Fibroblast of skin of scalp (primary cell): ENCODE measurements at places on chromosomes 12 and 14.

DNA sequence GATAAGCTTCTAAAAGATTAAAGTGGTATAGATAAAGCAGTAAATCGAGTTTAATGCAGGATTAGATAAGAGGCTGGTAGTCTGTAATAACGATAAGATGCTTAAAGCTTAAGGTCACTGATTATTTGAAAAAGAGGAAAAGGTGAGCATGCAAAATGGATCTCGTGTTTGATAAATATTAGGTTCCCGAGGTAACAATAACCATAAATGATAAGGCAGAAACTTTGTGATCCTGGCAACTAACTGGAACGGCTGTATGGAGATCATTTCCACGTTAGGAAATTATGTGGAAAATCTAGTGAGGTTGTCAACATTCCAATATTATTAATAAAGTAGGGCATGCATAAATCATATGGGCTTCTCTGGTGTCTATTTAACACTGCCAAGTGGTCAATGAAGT, 255.5 kb downstream of the EFCAB11 start:
- DNase-seq = no peak

DNA sequence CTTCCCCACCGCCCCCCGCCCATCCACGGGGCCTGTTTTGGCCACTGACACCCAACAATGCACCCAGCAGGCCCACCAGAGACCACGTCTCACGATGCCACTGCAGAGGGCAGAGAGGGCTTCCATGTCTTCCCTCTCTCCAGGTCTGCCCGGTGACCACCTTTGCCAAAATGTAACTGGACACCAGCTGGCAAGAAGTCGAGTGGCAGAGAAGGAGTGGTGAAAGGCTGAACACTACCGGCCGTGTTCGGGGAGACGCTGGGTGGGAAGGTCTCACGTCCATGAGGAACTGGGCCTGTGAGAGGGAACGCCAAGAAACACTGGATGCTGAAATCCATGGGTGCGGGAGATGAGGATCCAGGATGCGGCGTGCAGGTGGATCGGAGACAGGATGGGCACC, 308.2 kb downstream of the ADGRD1 start:
- DNase-seq = no peak

DNA sequence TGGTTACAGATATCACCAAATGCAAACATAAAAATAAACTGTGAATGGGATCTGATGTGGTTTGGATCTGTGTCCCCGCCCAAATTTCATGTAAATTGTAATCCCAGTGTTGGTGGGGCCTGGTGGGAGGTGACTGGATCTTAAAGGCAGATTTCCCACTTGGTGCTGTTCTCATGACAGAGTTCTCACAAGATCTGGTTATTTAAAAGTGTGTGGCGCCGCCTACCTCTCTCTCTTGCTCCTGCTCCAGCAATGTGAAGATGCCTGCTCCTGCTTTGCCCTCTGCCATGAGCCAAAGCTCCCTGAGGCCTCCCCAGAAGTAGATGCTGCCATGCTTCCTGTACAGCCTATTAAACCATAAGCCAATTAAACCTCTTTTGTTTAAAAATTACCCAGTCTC, 47.8 kb downstream of the SLC25A21 start:
- peak; percentile 4 for DNase-seq

DNA sequence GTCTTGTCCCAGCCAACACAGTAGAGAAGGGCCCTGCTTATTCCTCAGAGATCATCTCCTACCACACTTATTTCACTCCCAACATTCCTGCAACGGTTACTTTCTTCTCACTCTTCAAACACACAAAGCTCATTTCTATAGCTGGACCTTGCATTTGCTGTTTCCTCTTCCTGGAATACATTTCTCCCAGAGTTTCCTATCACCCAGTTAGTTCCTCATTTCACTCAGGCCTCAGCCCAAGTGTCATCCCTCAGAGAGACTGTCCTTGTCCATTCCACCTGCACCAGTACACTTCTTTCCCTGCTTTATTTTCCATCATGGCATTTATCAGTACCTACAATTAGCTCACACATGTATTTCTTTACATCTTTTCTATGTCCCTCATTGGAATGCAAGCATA, 14.7 kb upstream of the STK38L start:
- DNase-seq = no peak

GRCh38 chr12:119343130-119343529, 8.6 kb downstream of the CCDC60 start:
- no peak for DNase-seq

DNA sequence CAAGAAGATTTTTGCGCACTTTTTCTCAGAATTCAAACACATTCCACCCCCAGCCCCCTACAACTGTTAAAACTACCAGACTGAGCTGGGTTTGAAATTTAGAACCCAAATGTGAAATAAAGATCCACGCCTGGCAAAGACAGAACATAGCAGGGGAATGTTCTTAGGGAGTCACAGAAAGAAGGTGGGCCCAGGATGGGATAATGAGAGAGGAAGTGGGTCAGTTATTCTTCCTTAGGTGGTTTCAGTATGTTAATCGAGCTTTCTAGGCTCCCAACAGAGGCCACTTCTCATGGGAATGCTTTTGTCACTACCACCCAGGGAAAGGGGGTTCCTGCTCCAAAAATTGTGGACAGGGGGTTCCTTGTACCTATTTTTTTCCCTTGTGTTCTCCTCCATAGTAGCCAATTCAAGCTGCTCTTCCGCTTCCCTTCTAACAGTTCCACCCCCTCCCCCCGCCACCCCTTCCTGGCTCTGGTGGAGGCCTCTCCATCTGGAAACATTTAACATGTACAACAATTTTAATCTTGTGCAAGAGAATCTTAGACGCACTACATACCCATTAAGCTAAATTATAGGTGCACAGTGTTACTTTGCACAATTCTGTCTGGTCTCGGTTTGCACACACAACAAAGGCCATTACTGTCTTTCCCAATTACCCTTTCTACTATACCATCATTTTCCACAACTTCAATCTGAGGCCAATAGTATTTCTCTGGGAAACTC, 218.1 kb downstream of the MON2 start:
- DNase-seq = peak; percentile 91

DNA sequence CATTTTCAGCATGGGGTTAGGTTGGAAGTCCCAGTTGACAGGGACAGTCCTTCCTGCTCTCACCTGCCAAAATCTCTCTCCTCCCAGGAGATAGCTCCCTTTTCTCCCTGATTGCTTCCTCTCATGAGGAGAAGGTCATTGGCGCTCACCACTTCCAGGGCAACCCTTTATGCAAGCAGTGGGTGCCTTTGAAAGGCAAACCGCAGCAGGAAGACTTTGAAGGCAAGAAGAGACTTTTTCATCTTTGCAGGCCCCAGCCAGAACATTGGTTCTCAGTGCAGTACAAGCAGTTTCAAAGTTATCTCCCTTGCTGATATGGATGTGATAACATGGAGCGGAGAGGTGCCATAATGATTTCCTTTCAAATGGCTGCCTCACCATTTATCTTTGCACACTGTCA, 483.0 kb downstream of the DIO2 start:
- DNase-seq = no peak

GRCh38 chr12:94263011-94263811, 114.8 kb downstream of the PLXNC1 start:
- no peak for DNase-seq

DNA sequence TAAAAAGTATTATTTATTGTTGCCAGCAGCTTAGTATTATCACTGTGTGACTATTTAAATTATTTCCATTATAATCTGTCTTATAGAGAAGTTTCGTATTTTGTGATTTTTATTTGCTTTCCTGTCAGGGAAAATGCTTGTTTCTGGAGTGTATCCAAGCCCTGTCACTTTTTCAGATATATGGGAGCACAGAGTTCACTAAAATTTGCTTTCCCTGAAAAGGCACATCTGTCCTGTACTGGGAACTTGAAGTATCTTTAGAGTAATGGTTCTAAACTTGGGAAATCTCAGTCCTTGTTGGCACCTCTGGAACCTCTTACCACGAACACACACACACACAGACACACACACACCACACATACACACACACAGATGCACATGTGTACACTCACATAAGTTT, 39.3 kb upstream of the SSTR1 start:
- no peak for DNase-seq

DNA sequence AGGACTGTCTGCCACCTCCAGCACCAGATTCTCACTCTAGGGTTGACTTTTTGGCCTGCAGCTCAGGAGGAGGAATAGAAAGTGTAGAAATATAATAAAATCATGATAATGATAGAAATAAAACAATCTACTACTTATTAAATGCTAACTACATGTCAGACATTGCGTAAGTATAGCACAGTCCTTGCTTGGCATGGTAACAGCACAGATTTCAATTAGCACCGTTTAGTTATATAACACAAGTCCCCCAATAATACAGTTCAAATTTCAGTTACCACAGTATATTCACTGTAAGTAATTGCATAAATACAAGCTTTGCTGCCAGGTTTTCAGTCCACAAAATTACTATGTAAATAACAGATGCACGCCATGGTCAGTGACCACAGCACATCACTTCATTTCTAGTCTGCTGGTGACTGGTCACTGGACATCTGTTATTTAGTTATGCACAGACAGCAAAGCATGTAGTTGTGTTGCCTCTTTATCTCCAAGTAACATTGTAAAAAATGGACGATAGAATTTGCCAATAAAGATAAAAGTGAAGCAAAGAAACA, 6.5 kb upstream of the GLT8D2 start:
- DNase-seq = no peak

GRCh38 chr14:41404126-41404525, 202.6 kb upstream of the LRFN5 start:
- peak; percentile 43 for DNase-seq

- DNase-seq = no peak
Measured at GRCh38 chr14:99769799-99770198, 23.4 kb upstream of the EML1 start.

- DNase-seq = no peak
Measured at GRCh38 chr14:105853089-105853906, 326.9 kb downstream of the TMEM121 start.

DNA sequence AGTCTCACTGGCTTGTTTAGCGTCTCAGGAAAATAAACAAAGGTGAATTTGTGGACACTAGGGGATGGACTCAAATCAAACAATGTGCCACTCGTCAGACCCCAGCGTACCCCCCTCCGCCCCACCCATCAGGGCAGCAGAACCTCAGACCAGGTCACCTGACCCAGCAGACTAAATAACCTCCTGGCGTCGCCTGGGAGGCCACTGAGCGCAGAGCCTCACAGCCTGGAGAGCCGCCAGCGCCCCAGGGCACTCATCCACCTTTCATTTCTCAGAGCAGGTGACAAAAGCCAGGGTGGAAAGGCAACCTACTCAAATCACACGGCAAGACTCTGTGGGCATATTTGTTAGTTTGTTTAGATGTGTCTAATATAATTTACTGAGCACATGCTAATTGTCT, 100.9 kb downstream of the DICER1 start:
- DNase-seq = no peak

- peak; percentile 92 for DNase-seq
Measured at GRCh38 chr12:15700595-15700994, 88.6 kb downstream of the EPS8 start.

- no peak for DNase-seq
Measured at GRCh38 chr12:106945261-106945851, 10.4 kb upstream of the TMEM263 start.

GRCh38 chr12:103369929-103370328, 125.8 kb downstream of the C12orf42 start:
- no peak for DNase-seq

- peak; percentile 35 for DNase-seq
Measured at GRCh38 chr14:32078023-32078857, 1.1 kb downstream of the ARHGAP5 start.

DNA sequence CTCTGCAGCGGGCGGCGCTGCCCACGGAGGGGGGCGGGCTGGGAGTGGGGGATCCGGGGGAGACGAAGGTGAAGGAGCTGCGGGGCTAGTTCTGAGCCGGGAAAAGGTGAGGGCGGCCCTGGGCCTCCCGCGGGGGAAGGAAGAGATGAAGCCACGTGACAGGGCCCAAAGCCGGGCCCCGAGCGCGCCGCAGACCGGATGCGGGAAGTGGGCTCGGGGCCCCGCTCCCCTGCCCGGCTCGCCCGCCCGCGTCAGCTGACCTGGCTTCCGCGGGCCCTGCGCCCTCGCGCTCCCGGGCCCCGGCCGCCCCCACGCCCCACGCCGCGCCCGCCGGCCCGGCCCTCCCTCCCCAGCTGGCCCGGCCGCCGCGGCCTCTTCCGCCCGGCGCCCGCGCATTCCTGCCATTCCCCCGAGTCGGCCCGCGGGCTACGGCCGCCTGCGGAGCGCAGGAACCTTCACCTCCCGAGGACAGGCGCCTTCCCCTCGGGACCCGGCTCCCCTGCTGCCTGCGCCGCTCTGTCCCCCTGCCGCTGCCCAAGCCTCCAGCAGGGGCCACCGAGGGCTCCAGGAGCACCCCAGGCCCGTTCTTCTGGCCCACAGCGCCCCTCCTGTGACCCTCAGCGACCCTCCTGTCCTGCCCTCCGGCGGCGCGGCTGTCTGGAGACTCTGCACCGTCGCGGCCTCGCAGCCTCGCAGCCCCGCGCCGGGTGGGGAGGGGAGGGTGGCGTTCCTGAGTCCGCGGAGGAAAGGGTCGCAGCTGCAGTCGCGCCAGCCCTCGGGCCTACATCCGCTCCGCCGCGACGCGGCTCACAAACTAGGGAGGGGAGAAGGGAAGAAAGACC, 20.4 kb downstream of the NINJ2 start:
- peak; percentile 76 for DNase-seq

- no peak for DNase-seq
Measured at GRCh38 chr14:53701108-53701875, 255.3 kb downstream of the BMP4 start.

DNA sequence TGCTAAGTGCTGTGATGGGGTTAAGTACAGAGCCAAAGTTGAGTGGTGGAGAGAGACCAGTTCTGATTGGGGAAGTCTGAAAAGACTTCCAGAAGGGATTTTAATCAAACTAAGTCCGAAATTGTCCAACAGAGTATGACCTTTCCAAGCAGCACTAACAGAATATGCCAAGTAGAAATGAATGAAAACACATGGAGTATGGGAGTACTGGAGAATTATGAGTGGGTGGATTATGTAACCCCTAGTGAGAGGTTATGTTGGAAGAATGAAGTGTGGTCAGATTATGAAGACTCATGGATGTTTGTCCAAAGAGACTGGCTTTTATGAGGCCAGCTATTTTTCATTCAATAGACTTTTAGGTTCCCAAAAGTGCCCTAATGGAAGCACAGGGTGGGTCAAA, 94.0 kb upstream of the PLEKHA5 start:
- no peak for DNase-seq

DNA sequence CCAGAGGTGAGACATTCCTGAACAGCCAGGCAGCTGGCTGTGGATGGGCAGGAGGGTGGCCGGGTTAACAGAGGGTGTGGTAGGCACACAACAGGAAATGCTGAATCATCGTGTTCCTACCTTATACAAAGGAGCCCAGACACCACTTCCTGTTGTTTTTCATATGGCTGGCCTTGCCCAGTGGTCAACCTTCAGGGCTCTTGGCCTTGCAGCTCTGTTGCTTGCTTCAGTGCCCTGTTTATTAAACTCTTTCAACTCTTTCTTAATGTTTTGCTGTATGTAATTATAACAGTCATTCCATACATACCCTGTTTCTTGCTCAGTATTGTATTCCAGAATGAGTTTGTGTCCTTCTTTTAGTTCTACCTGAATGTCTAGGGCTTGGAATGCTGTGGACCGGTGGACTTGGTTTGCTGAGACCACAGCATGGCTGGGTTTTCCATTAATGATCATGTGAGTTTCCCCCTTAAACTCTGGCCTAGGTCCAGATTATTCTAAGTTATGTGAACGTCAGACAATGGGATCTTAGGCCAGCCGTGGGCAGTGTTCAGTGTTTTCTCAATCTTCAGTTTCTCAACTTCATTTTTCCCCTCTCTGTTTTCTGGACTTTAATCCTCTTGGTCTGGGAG, 11.9 kb downstream of the CFAP54 start:
- DNase-seq = peak; percentile 32
